ENCODE measurements at places on chromosomes 4 and X.

GRCh38 chr4:181517491-181517890 is 725.7 kb upstream of the TENM3 start:
- DNase-seq, result no peak

DNA sequence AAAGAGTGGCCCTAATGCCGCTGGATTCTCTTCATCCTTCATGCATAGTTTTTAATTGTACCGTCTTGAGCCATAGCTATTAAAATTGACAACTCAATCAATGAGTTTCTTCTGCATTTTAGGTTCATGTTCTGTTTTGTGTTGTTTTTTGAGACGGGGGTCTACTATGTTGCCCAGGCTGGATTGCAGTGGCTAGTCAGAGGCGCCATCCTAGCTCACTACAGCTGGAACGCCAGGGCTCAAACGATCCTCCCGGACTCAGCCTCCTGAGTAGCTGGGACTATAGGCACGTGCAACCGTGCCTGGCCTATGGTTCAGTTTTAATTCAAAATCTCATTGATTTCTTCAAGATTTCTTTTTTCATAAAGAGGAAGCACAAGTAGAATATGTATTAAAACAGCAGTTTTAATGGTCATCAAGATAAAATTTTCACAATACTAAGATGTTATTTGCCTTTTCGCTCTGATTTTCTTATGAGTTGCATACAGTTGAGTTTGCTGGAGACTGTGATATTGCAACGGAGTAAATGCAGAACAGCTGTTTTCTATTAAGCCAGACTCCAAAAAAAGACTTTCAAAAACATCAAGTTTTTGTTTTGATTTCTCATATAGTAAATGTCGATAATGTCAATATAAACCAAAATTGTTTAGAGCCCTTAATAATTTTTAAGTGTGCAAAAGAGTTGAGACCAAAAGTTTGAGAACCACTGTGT is 1.1 kb upstream of the STX18 start:
- no peak for DNase-seq

GRCh38 chr4:152100379-152101201 is 339.8 kb upstream of the GATB start:
- peak; percentile 53 for DNase-seq

DNA sequence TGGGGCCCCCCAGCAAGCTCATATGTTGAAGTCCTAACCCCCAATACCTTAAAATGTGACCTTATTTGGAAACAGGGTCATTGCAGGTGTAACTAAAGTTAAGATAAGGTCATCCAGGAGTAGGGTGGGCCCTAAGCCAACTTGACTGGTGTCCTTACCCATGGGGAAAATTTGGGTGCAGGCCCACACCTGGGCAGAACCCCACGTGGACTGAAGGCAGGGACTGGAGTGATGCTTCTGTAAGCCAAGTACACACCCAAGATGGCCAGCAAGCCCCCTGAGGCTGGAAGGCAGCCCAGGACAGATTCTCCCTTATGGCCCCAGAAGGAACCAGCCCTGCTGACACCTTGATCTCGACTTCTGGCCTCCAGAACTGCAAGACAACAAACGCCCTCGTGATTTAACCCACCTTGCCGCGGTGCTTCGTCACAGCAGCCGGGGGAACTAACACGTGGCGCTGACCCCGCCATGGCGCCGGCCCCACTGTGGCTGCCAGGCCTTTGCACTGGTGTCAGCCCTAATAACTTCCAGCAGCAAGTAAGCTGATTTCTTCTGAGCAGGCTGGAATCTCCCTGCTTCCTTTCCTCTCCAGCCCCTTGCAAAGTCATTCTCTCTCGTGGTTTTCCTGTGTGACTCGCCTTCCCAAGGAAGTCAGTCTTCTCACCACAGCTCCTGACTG is 23.2 kb upstream of the MXD4 start:
- no peak for DNase-seq

Measured in activated T-helper 1 cell treated with anti-CD3 and anti-CD28 coated beads, Interleukin-2, amount 50 U/mL, for 16 hours (primary cell).